ENCODE measurements at places on chromosomes 2 and 18. TPM values are rescaled to one million over a fixed set of nuclear protein-coding genes. Genes with fewer than 3 reads are reported as not detected.

Gene KDSR
- total RNA-seq: 39.3 TPM

DNA sequence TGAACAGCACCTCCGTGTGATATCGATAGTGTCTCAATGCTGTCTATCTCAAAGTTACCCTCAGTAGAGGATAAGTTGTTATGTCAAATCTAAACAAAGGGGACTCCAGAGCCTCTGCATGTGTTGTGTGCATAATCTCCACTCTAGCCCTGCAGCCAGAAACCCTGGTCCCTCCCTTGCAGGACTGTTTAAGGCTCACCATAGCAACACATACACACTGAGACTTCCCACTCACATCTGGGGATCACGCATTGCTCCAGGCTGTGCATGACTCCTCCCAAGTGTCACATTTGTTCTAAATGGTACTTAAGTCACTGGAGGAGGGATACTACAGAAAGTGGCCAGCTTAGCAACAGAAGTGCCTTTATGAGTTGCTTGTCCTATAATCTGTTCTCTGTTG, 258.6 kb upstream of the CRIM1 start:
- no peak overlapping the region for H3K27ac ChIP-seq
- no peak overlapping the region for H3K4me3 ChIP-seq
- DNase-seq: no peak
- no peaks in the 10 kb centered on the region for H3K27me3 ChIP-seq
- H3K36me3 ChIP-seq: no peaks in the 10 kb centered on the region

GRCh38 chr2:238985041-238985729, 137.3 kb downstream of the TWIST2 start:
- H3K4me1 ChIP-seq: no peaks in the 10 kb centered on the region
- H3K36me3 ChIP-seq: no peaks in the 10 kb centered on the region
- peak; percentile 24 for DNase-seq
- no peaks in the 10 kb centered on the region for H3K27me3 ChIP-seq
- no peak overlapping the region for H3K27ac ChIP-seq
- H3K4me3 ChIP-seq: no peak overlapping the region

- no peaks in the 10 kb centered on the region for H3K36me3 ChIP-seq
- DNase-seq: no peak
- peaks cover 3% of the 10 kb centered on the region for H3K4me1 ChIP-seq
- H3K4me3 ChIP-seq: no peak overlapping the region
- H3K27me3 ChIP-seq: no peaks in the 10 kb centered on the region
Measured at GRCh38 chr2:66563473-66563872, 128.5 kb downstream of the MEIS1 start.

GRCh38 chr2:241391892-241392665, 36.0 kb downstream of the FARP2 start:
- H3K4me1 ChIP-seq: no peaks in the 10 kb centered on the region
- peak; percentile 76 for DNase-seq
- H3K36me3 ChIP-seq: peaks cover 12% of the 10 kb centered on the region

DNA sequence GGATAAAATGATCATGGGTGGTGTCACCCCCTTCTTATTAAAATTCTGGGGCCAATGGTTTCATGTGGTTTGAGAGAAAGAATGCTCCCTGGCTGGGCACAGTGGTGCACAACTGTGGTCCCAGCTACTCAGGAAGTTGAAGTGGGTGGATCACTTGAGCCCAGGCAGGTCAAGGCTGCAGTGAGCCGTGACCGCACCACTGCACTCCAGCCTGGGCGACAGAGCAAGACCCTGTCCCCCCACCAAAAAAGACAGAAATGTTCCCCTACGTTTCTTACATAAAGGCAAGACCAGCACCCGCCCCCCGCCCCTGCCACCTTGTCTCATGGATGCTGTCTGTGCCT, 53.0 kb upstream of the ID2 start:
- no peaks in the 10 kb centered on the region for H3K27me3 ChIP-seq
- peaks cover 5% of the 10 kb centered on the region for H3K4me1 ChIP-seq
- H3K36me3 ChIP-seq: no peaks in the 10 kb centered on the region
- no peak overlapping the region for H3K27ac ChIP-seq
- no peak for DNase-seq

GRCh38 chr2:167336213-167336612, 447.9 kb downstream of the XIRP2 start:
- peaks cover 28% of the 10 kb centered on the region for H3K27me3 ChIP-seq
- H3K4me1 ChIP-seq: peaks cover 4% of the 10 kb centered on the region
- H3K4me3 ChIP-seq: no peak overlapping the region
- DNase-seq: no peak
- H3K36me3 ChIP-seq: no peaks in the 10 kb centered on the region

Gene KCNE4
- 0.22 TPM for total RNA-seq

Gene GTF2A1L
- total RNA-seq: not detected

DNA sequence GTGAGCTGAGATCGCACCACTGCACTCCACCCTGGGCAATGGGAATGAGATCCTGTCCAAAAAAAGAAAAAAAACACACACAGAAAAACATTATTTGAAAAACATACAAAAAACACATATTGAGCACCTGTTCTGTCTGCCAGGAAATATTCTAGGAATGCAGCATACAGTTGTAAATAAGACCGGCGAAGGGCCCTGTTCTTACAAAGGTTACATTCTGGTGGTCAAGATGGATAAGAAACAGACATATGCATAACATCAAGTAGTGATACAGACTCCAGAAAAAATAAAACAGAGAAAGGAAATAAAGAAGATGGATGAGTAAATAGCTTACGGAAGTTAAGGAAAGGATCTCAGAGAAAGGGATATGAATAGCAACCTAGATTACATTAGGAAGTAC, 159.8 kb downstream of the GALNT3 start:
- H3K36me3 ChIP-seq: no peaks in the 10 kb centered on the region
- no peak for DNase-seq
- H3K27ac ChIP-seq: peak overlapping the region; percentile 75
- no peaks in the 10 kb centered on the region for H3K27me3 ChIP-seq
- H3K4me3 ChIP-seq: no peak overlapping the region
- no peaks in the 10 kb centered on the region for H3K4me1 ChIP-seq

Gene DSEL
- 9.0 TPM for total RNA-seq

DNA sequence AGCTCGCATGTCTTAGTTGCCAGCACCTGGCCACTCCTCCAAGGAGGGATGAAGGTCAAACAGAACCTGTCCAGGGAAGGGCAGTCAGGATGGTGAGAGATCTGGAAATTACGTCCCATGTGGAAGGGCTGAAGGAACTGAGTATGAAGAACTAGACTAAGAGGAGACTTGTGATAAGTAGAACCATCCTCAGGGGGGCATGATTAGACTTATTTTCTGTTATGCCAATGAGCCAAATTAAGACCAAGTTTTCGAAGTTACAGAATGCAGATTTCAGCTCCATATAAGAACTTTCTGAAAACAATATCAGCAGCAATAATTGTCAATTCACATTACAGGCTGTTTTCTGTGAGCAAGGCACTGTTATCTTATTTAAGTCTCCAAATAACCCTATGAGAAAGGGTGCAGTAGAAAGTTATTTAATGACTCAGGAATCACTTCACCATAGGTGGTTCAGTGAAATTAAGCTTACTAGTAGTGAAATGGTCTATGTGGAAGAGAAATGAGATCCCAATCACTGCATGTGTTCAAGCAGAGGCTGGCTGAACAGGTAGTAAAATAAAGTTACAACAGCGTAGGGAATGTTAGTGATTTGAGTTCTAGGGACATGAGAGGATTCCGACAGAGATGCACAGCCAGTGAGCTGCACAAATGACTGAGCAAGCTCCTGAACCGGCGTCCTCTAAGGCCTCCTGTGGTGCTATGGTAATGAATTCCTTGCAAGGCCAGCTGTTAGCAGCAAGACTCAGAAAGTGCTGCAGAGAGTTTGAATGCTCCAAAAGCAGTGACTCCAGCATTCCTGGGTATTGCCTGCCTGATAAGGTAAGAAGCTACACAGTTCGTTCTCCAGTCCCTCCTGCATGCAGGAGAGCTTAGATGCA, 4.5 kb upstream of the DYM start:
- peak; percentile 87 for DNase-seq
- H3K4me3 ChIP-seq: no peak overlapping the region
- H3K27ac ChIP-seq: no peak overlapping the region
- peaks cover 6% of the 10 kb centered on the region for H3K27me3 ChIP-seq

Gene COL4A3
- 2.1 TPM for total RNA-seq

Gene GAL3ST2
- total RNA-seq: 0.77 TPM

GRCh38 chr2:112887964-112888749, 22.8 kb upstream of the IL37 start:
- H3K27me3 ChIP-seq: no peaks in the 10 kb centered on the region
- H3K36me3 ChIP-seq: no peaks in the 10 kb centered on the region
- DNase-seq: no peak
- H3K4me3 ChIP-seq: no peak overlapping the region
- H3K27ac ChIP-seq: no peak overlapping the region

DNA sequence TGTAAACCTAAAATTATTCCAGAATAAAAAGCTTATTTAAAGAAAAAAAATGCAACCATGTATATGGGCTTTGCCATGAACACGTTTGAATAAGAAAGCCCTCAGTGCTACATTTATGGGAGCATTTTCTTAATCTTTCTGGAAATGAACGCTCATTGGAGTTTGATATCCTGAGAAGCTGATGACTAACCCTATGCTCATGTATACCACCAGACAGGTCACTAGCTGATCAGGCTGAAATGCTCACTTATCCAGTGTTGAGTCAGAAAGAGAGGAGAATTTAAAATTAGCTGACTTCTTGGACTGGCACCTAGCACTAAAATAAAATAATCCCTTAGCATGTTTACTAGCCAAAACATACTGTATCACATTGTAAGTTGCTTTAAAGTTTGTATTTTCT, 254.9 kb upstream of the SIX3 start:
- no peak for DNase-seq
- peaks cover 17% of the 10 kb centered on the region for H3K4me1 ChIP-seq

Gene C1GALT1C1L
- total RNA-seq: not detected

DNA sequence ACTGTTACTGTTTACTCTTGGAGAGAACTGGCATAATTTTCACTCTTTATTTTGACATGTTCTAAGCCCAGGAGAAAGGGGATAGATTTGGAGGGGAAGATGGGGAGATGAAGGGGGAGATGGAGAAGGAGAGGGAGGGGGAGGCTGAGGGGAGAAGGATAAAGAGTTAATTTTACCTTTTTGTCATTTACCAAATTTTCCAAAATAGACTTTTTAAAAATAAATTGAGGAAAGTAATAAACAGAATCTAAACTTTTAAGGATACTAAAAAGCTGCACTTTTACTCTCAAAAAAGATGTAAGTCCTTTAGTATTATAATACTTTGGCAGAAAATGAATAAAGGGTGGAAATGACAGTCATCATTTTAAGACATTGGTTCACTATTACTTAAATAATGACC, 12.3 kb downstream of the MMADHC start:
- no peaks in the 10 kb centered on the region for H3K4me1 ChIP-seq
- H3K27ac ChIP-seq: no peak overlapping the region
- no peak overlapping the region for H3K4me3 ChIP-seq

Gene SOX11
- 48.9 TPM for total RNA-seq

Gene CD8B
- not detected for total RNA-seq

GRCh38 chr2:161388146-161388779, 27.8 kb upstream of the TBR1 start:
- DNase-seq: no peak
- peaks cover 5% of the 10 kb centered on the region for H3K4me1 ChIP-seq
- H3K27me3 ChIP-seq: no peaks in the 10 kb centered on the region

GRCh38 chr18:67875944-67876343, 359.4 kb upstream of the DSEL start:
- H3K27me3 ChIP-seq: no peaks in the 10 kb centered on the region
- no peak overlapping the region for H3K27ac ChIP-seq
- no peak overlapping the region for H3K4me3 ChIP-seq
- DNase-seq: no peak

GRCh38 chr2:120732506-120733237, 3.0 kb upstream of the GLI2 start:
- H3K4me1 ChIP-seq: no peaks in the 10 kb centered on the region
- peaks cover 10% of the 10 kb centered on the region for H3K27me3 ChIP-seq
- H3K4me3 ChIP-seq: no peak overlapping the region
- no peaks in the 10 kb centered on the region for H3K36me3 ChIP-seq
- no peak overlapping the region for H3K27ac ChIP-seq
- peak; percentile 24 for DNase-seq

Gene ACTG2
- total RNA-seq: 1.6 TPM

DNA sequence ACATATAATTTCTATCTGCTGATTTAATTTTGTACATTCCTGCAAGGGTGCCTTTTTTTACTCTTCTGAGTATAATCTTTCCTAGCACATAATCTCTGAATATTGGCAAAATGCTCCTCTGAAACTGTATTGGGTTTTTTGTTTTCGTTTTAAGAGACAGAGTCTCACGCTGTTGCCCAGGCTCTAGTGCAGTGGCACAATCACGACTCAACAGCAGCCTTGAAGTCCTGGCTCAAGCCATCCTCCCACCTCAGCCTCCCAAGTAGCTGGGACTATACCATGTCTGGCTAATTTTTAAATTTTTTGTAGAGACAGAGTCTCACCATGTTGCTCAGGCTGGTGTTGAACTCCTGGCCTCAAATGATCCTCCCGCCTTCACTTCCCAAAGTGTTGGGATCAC, 104.9 kb downstream of the SPTBN1 start:
- H3K4me3 ChIP-seq: peak overlapping the region; percentile 99
- no peaks in the 10 kb centered on the region for H3K27me3 ChIP-seq
- no peak overlapping the region for H3K27ac ChIP-seq
- H3K4me1 ChIP-seq: peaks cover 4% of the 10 kb centered on the region
- no peak for DNase-seq
- H3K36me3 ChIP-seq: peaks cover 7% of the 10 kb centered on the region

DNA sequence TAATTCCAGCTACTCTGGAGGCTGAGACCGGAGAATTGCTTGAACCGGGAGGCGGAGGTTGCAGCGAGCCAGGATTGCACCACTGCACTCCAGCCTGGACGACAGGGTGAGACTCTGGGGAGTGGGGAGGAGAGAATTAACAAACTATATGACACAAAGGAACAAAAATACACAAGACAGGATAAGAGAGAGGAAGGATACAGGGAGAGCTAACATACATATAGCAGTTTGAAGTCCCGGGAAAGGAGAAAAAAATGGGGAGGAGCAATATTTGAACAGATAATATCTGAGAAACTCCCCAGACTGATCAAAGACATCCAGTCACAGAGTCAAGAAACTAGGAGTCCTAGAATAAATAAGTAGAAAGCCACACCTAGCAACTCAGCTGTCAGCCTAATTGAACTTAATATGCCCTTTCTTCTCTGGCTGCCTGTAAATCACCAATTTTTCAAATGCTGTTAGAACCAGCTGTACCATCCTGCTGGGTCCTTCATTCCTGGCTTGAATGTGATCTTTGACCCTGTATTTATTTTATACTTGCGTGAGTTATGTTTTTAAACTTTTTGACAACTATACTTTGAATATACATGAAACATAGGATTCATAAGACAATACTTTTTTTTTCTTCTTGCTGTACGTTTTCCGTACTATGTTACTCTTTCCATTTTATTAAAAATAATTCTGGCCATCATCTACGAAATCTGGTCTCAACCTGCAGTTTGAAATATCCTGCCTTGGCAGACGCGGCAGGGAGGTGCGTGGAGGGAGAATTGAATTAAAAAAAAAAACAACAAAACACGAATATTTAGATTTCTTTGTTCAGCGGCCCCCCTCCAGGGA, 876 bp upstream of the CYP27A1 start:
- no peak for DNase-seq
- H3K27me3 ChIP-seq: no peaks in the 10 kb centered on the region
- H3K4me3 ChIP-seq: peak overlapping the region; percentile 80
- H3K27ac ChIP-seq: no peak overlapping the region
- H3K36me3 ChIP-seq: no peaks in the 10 kb centered on the region

Gene CIDEA
- not detected for total RNA-seq

Gene RAX
- 5.3 TPM for total RNA-seq
